ENCODE measurements at places on chromosomes 12 and 14.

GRCh38 chr14:32021341-32021740, 55.8 kb upstream of the ARHGAP5 start:
- no peak for DNase-seq

DNA sequence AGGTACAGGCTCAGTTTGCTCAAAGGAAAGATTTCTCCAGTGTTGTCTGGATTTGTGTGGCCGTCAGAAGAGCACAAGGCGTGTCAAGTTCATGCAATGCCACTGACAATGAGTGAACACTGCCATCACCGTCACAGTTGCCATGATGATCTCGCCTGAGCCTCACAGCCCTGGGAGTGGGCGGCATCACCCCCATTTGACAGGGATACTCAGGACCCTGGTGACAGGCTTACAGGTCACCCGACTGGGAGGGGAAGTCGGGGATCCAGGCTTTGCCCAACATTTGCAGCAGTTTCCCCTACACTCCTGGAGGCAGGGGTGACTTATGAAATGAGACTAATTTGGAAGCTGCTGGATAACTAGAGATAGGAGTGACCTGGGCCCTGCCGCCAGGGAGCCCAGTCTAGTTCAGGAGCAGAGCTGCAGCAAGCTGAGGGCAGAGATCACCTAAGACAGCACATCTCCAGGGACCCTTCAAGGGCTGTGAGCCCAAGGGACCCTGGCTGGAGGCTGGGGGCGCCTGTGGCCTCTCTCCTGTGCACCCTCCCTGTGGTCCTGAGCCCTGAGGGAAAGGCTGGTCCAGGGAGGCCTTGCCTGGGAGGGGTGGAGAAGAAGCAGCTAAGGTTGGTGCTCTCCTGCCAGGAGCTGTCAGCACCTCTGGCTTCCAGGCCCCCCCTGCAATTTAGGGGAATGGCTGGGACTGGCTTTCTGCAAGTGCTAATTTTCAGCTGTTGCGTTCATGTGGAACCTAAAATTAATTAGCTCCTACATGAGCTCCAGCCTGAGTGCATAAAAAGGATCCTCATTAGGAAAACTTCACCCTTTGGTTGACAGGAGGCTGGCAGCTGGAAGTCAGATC, 32.4 kb upstream of the BEGAIN start:
- DNase-seq = no peak

DNA sequence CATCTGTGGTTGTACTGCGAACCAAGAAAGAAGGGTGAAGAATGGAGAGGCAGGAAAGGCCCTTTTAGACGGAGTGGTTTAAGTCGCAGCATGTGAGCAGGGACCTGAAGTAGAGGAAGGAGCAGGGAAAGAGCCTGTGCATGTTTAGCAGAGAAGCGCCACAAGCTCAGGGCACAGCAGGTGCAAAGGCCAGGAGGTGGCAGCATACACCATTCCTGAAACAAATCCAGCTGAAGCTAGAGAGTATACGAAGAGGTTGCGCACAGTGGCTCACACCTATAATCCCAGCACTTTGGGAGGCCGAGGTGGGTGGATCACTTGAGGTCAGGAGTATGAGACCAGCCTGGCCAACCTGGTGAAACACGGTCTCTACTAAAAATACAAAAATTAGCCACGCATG, 49.9 kb downstream of the HELB start:
- DNase-seq = peak; percentile 1

- DNase-seq = peak; percentile 98
Measured at GRCh38 chr14:96268431-96269358, 12.7 kb downstream of the BDKRB1 start.

GRCh38 chr12:45601390-45601789, 128.1 kb upstream of the ARID2 start:
- no peak for DNase-seq

GRCh38 chr12:25594376-25594775, 41.3 kb upstream of the LMNTD1 start:
- no peak for DNase-seq

Measured in RPMI7951 (cell line).